ENCODE measurements at places on chromosomes 1 and 21.

DNA sequence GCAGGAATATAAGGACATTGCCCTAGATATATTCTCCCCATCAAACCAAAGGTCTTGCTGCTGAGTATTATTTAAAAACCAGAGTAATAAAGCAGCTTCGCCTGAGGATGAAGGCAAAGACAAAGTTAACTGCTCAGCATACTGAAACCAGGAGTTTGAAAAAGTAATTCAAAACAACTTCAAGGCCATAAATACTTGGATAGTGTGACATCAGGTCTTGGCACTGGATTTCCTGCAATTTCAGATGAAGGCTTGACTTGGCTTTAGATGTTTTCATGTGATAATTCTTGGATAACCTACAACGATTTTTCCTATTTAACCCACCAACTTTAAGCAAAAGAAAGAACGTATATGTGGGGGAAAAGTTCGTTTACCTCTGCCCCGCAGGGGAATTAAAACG, 10.6 kb downstream of the SOD1 start:
- no peak for DNase-seq

DNA sequence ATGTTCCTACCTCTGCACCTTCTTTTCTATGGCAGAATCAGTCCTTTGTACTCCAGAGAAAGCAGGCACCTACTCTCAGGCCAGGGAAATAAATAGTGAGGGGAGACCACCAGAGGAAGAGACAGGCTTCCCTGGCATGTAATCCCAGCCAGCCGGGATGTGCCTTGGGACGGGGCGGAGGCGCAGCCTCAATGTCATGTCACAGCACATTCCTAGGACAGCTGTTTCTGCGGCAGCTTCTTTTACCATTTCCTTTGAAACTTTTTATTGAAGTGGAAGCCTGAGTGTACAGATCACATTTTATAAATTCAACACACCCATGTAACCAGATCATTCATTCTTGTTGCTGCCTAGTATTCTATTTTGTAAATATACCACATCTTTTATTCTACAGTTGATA, 67.9 kb upstream of the ZNF326 start:
- DNase-seq: no peak

- no peak for DNase-seq
Observed at GRCh38 chr1:20885121-20885520, 98.0 kb upstream of the HP1BP3 start.

- DNase-seq: no peak
Observed at GRCh38 chr1:180000575-180000974, 46.0 kb downstream of the CEP350 start.

- no peak for DNase-seq
Observed at GRCh38 chr1:14487671-14488070, 110.8 kb upstream of the KAZN start.

GRCh38 chr1:94617134-94617805, 75.7 kb upstream of the F3 start:
- DNase-seq: no peak

DNA sequence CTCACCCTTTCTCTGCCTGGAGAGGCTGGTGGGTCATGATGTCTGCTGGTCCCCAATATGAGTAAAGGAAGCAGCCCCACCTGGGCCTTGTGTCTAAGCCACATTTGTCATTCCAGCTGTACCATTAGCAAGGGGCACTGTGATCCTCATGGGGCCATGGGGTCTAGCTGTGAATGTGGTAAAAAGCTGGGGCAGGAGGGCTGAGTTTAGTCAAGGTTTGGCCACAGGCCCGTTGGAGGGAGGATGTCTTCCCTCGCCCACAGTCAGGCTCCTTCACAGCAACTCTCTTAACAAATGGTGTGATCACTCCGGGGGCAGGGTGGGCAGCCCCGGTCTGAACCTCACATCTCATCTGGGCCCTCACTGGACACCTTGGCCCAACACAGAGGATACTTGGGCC, 115.4 kb downstream of the DMRTB1 start:
- DNase-seq: peak; percentile 15

DNA sequence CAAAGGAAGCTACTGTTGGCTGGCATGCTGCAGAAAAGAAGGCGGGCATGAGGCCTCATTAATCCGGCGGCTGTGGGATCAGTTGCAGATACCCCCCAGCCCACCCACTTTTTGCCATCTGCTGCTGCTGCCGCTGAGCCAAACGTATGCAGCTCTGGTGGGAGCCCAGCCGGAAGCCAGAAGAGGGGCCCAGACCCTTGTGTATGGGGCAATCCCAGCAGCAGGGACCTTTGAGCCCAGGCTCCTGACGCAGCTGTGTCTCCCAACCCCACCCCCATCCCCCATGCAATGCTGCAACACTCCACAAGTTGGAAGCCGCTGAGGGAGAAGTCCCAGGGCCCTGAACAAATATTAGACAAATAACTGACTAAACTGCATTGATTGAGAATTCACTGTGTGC, 106.0 kb downstream of the ELAVL4 start:
- DNase-seq: no peak

GRCh38 chr1:95640746-95641145, 406.7 kb downstream of the RWDD3 start:
- no peak for DNase-seq

DNA sequence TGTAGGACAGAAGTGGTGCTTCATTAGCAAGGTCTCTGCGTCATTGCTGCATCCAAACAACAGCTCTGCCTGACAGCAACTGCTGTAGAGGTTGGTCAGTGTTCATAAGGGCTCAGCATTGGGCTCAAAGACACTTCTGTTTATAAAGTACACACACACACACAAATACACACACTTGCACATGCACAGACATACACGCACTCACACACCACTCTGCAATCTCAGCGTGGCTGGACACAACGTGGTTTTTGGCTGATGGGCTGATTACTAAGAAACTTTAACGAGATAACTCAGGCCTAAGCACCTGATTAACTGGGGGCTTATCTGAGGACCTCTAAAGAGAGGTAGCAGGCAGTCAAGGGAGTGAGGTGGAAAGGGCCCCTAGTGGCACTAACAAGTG, 20.4 kb downstream of the CAMK1G start:
- DNase-seq: no peak

GRCh38 chr1:203360547-203361185, 9.7 kb upstream of the FMOD start:
- DNase-seq: no peak

- no peak for DNase-seq
Observed at GRCh38 chr1:47410068-47410455, 6.0 kb upstream of the FOXE3 start.

GRCh38 chr1:78340006-78340405, 150.8 kb upstream of the PTGFR start:
- no peak for DNase-seq

DNA sequence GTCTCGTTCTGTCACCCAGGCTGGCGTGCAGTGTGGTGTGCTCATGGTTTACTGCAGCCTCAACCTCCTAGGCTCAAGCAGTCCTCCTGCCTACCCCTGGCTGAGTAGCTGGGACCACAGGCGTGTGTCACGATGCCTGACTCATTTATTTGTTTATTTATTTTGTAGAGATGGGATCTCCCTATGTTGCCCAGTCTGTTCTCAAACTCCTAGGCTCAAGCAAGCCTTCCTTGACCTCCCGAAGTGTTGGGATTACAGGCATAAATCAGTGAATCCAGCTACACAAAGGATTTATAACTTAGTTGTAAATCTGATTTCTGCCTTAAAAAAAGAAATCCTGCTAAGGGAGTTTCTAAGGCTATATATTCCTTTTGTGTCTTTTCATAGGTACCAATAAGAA, 30.5 kb upstream of the ZNF496 start:
- DNase-seq: no peak

GRCh38 chr1:23748016-23748415, 4.7 kb downstream of the ELOA start:
- DNase-seq: no peak

GRCh38 chr1:163824490-163824889, 502.7 kb downstream of the NUF2 start:
- no peak for DNase-seq

DNA sequence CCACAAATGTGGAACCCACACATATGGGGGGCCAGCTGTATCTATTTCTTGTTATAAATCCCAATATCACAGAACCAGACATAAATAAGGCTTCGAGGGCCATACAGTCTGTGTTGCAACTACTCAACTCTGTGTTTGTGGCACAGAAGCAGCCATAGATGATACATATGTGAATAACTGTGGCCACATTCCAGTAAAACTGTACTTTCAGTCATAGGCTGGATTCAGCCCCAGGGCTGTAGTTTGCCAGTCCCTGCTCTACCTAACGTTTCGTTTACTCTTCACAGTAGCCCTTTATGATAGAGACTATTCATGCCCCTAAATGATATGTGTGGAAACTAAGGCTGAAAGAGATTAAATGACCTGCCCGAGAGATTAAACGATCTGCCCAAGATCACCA, 48.7 kb downstream of the FHAD1 start:
- DNase-seq: no peak

GRCh38 chr1:151853411-151853943, at the start of gene THEM5:
Gene THEM5 (minus strand): TSS chr1:151853712. CDS start chr1:151853565, 147 bp downstream.
- DNase-seq: no peak

DNA sequence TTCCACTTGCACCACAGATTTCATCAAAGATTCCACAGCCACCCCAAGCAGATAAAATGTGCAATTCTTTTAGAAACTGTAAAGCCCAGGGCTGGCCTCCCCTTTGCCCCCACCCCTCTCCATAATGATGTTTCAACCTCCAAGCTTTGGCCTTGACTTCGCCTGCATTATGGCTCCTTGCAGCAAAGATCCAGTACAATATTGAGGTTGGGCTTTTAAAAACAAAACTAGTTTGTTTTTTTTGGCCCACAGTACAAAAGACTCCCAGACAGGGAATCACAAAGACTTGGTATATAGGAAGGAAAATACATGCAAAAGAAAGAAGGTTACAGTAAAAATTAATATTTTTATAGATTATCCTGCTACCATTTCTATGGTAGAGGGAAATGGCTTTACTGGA, 356.5 kb upstream of the PTBP2 start:
- DNase-seq: no peak

- DNase-seq: no peak
Observed at GRCh38 chr1:1539310-1540089, 924 bp downstream of the TMEM240 start.

GRCh38 chr1:49052102-49052501, 275.4 kb upstream of the BEND5 start:
- DNase-seq: no peak

DNA sequence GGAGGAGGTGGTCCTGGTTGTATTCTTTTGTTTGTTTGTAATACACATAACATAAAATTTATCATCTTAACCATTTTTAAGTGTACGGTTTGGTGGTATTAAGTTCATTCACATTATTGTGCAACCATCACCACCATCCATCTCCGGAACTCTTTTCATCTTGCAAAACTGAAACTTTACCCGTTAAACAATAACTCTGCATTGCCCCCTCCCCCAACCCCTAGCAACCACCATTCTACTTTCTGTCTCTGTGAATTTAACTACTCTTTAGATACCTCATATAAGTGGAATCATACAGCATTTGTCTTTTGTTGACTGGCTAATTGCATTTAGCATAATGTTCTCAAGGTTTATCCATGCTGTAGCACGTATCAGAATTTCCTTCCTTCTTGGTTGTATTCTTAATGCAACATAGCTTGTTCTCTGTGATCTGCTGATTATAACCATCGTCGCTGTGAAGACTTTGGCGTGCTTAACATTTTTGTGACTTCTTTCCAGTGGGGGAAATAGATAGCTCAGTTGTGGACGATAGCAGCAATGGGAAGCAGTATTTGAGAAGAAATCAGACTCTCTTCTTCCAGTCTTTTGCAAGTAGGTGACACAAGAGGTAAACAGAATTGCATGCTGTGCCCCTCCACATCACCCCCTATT, 117.5 kb upstream of the HOOK1 start:
- DNase-seq: no peak

DNA sequence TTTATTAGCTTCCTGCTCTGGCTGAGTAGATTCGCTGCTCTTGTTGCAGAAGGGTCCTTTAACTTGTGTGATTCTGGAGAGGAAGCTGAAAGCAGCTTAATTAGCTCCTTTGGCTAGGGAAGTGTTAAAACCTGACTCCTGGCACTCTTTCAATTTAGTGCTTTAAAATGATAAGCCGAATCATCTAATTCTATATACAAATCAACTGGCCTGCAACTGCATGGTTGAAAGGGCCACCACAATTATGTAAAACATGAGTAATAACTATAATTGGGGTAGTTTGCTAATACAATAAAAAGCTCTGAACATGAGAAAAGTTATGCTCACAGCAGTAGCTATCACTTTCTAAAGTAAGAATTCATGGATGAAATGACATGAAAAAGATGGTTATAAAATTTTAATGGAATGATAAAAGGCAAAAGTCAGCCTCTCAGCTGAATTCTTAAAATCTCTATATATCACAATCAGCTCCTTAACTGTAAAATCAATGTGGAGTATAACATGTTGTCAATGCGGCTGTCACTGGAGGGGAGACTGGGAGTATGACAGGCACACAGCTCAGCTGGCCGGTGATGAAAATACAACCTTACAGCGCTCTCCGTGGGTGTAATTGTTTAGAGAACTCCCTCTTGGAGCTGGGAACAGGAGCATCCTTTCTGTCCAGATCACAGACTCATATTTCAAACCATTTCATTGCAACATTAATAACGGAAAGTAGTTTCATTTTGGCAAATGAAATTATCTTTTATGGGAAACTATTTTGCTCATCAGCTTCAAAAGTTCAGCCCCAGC, 324.4 kb downstream of the KCTD3 start:
- no peak for DNase-seq

DNA sequence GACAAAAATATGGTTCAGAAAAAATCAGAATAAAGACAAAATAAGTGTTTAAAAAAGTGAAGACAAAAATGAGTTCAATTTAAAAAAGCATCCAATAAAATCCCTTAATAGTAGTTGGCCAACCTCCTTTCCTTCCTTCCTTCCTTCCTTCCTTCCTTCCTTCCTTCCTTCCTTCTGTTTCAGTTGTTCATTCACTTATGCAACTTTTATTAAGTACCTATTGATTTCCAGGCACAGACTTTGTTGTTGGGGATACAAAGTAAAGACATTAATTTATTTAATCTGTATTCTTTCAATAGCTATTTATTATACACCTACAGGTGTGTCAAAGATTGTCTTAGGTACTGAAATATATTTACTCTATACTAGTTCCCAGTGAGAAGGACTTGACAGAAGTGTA, 2.4 kb upstream of the LIPI start:
- DNase-seq: no peak

Data from activated T-cell treated with anti-CD3 and anti-CD28 coated beads, Interleukin-2, amount 50 U/mL, for 24 hours (primary cell).